ENCODE measurements at places on chromosomes 2 and 18. TPM values are rescaled to one million over a fixed set of nuclear protein-coding genes. Genes with fewer than 3 reads are reported as not detected.
A peak's percentile ranks its signal among the peaks of the same experiment; 100 is the strongest.

- no peak for DNase-seq
These were observed 94.2 kb downstream of the HNMT start for GRCh38 chr2:138058427-138058826.

Gene LRP2
- 85.4 TPM for total RNA-seq

DNA sequence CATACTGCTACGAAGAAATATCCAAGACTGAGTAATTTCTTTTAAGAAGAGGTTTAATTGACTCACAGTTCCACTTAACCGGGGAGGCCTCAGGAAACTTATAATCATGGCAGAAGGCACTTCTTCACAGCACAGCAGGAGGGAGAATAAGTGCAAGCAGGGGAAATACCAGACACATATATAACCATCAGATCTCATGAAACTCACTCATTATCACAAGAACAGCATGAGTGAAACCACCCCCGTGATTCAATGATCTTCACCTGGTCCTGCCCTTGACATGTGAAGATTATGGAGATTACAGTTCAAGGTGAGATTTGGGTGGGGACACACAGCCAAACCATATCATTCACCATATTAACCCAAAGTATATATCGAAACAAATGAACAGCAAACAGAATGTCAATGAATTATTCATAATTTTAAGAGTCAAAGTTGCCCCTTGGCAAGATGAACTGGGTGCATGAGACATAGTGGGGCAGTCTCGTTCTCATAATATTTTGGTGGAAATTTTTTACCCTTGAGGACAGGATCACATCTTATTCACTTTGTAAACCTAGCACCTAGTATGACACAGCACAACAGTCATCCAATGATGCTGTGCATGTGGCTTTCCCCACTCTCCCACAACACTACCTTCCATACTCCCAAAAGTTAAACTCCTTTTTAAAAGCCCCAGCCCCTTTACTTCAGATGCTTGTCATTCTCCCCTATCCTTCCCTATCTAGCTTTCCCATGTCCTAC, 425.3 kb downstream of the ZEB2 start:
- no peak for DNase-seq

DNA sequence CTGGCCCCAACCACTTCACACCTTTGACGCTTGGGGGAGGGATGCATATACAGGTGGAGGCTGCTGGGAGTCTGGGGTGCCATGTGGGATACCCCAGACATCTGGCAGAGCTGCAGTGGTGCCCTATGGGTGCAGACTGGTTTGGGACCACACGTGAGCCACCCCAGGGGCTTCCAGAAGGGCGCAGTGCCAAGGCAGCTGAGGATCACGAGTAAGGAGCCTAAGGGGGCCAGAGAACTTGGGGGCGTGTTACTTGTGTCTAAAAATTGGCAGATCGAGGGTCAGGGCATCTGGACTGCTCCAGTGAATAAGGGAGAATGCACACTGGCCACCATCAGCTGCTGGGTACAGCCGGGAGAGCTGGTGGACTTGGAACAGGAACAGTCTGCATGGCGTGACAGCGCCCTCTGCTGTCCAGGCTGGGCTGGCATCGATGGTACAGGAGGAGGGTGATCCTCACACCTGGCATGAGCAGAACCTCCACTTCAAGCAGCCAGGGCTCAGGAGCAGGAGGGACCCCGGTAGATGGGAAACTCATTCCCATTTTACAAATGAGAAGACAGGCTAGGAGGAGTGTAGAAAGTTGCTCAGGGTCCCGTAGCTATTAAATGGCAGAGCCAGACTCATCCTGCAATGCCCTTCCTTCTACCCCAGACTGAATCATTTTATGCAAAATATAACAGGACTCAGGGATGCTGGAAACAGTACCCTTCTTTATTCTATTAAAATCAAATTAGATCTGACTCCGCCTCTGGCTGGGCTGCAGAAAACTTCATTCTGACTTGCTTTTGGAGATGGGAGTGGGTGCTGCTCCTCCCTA, 60.4 kb downstream of the ATOH8 start:
- peak; percentile 91 for DNase-seq

Gene UGT1A7
- 0.35 TPM for total RNA-seq

- no peak for DNase-seq
These were observed 393.4 kb downstream of the ALK start for GRCh38 chr2:29527947-29528346.

DNA sequence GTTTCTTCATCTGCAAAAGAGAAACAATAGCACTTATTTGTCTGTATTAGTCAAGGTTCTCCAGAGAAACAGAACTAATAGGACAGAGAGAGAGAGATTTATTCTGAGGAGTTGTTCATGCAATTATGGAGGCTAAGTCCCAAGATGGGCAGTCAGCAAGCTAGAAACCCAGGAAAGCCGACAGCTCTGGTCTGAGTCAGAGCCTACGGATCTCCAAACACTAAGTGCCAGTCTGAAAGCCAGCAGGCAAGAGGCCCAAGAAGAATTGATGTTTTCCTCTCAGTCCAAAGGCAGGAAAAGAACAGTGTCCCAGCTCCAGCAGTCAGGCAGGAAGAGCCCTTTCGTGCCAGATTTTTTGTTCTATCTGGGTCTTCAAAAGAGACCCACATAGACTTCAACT, 36.5 kb upstream of the SLC66A3 start:
- DNase-seq = no peak

DNA sequence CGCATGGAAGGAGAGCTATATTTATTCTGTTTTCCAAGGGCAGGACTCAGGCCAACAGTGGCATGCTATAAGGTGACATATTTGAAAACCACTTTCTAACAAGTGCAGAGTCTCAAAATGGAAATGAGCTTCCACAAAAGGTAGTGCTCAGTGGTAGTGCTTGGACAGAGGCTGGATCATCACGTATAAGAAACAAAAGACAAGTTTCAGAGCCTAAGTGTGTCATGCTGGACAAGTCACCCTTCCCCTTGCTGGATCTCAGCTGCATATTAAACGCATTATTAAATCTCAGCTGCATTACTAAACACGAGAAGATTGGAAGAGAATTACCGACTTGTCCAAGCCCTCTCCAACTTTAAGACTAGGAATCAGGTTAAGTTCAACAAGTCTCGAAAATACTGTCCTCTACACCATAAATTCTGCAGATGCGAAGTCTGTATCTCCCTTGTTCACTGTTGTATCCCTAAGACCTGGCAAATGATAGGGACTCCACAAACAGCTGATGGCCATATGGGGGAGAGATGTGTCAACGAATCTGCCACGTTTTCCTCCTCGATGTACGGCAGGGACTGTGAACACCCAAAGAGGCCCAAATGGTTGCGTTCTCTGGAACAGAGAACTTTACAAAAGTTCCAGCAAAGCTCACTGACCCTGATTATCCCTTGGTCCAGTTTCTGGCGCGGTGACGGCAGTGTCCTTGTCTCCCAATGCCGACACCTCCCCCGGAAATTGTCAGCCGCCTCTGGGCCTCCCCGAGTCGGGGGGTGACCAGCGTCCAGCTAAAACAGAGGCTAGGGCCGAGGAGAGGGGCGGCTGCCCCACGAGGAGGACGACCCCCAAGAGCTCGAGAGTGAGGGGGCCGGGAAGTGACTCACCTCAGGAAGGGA, 611 bp downstream of the NOL10 start:
- DNase-seq = no peak

DNA sequence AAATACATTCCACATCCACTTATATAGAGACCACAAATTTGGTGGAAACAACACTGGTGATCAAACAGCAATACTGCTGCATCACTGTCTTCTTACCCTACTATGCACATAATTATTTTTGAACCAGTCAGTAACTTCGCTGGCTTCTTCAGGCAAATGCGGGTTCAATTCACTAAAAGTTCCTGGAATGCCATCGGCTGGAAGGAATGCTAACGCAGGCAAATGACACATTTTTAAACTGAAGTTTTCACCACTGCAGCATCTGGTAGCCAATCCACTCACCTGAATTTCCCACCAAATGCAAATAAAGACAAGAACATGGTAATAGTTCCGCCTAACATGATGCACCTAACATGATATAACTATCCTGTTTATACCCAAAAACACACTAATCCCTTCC, 10.0 kb upstream of the HDHD2 start:
- no peak for DNase-seq

DNA sequence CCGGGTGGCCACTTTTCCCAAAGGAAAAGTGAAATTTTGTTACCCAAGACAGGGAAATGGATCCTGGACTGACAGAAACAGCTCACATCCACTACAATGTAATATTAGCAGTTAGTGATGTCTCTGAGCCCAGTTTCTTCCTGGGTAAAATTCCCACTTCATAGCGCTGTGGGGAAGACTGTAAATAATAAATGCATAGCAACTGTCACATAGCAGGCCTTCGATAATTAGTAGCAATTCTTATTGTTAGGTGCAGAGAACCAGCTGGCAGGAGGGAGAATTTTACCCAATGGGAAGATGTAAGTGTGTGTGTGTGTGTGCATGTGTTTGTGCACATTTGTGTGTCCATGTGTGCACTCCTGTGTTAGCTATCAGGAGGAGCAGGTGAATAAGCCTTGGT, 221.5 kb downstream of the SLC4A3 start:
- no peak for DNase-seq

GRCh38 chr18:41459656-41460055, 495.4 kb upstream of the PIK3C3 start:
- no peak for DNase-seq

DNA sequence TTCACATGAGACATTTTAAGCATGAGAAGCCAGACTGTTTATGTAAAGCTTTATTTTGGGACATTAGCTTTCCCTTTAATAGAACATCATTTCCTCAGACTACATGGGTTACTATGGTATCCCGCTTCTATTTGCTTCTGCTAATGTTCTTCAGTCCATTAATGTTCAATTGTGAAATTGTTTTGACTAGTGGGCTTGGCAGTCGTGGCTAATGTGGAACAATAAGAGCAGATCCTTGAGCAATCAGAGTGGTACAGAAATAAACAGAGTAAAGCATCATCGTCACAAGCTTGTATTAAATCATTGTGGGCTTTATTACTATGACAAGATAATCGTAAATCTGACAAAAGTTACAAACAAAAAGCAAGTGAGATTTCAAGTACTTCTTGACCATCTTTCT, 60.2 kb downstream of the PDE1A start:
- no peak for DNase-seq

DNA sequence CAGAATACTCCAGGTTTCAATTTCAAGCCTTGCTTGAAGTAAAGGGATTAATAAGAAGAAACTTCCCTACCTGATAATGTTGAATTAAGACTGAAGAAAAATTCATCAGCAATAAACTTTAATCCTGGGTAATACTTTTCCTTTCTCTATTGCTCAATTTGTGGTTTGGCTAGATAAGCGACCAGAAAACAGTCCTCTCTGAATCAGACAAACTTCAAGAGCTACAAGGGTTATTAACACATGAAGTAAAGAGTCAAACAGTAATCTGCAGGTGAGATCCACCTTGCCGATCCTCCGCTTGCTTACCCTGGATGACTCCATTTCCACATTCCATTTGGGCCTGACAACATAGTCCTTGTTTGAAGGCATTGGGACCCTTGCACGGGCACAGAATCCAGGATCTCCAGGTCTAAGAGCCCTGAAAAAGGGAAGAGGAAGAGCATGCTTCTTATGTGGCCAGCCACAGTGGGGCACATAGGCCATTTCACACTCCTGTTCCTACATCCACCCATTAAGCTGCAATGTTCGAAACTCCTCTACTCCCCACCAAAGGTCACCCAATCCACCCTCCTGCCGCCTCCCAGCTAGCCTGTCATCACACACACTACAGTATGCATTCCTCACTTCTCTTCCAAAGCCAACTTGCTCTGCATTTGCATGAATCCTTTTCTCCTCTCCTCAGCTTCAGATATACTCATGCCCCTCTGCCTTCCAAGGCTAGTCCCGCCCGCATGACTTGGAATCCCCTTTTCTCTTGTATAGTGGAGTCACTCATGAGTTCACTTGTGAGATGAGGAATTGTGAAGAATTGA, 39.8 kb downstream of the IWS1 start:
- no peak for DNase-seq

GRCh38 chr2:139480161-139480650, 700.0 kb upstream of the NXPH2 start:
- no peak for DNase-seq

DNA sequence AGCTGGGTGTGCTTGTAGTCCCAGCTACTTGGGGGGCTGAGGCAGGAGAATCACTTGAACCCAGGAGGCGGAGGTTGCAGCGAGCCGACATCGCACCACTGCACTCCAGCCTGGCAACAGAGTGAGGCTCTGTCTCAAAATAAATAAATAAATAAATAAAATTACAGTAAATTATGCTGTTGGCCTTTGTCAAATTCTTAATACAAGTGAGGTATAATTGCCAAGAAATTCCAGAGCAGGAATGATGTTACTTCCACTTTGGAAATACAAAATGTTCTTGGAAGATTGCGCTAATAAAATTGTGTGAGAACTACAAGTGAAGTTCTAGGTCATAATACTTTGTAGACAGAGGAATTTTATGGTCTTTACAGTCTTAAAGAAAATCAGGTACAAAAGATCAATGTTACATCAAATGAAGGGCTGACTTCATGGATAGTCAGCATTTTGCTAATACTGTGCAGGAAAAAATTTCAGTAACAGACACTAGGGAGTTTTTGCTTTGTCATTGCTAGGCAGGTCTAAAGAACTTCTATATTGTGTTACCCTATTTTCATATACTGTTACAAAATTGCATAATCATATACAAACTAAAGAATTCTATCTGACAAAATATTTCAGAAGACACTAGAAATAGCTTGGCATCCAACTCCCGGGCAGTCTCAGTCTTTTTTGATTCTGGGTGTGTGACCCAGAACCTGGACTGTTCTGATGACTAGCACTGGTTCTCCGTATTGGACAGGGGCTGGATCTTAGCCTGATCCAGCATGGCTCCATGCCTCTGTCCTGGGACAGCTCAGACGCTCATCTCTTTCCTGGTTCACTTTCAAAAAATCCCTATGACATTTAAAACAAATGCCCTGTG, 76.0 kb upstream of the STK17B start:
- DNase-seq = no peak

DNA sequence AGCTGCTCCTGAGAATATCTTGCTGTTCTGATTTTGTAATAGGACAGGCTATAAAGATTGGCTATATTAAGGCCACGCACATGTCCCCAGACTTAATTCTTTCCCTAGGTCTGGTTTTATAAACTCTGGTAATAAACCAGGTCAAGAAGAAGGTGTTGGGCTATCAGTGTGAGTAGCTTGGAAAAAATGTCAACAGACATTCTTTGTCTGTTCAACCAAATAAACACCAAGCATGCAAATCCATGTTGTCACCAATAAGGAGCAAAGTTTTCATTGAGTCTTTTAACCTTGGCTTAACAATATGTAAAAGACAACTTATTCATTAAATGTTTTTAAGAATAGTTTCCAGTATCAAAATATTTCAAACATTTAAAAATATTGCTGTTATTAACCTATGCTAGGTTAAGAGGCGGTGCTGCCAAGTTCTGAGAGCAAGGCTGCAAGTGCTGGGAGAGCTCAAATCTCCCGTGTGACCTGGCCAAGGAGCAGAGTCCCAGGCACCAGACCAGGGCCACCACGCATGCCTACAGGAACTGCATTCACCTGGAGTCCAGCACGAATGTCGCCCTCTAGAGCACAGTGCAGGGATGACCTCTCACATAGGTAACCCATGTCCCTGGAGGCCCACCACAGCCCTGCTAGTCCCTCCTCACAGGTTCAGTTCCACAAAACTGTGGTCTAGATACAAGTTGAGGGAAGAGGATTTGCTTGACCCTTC, 120.5 kb upstream of the POU3F3 start:
- DNase-seq = peak; percentile 33

GRCh38 chr2:9764153-9764778, 79.0 kb upstream of the TAF1B start:
- peak; percentile 30 for DNase-seq

Data from kidney (tissue), 22 donors.